Stimulated activated CD4-positive, alpha-beta T cell treated with anti-CD3 and anti-CD28 coated beads, TNF-alpha, amount 100 ng/mL, for 4 hours (primary cell): ENCODE measurements at places on chromosomes 11 and 22.

DNA sequence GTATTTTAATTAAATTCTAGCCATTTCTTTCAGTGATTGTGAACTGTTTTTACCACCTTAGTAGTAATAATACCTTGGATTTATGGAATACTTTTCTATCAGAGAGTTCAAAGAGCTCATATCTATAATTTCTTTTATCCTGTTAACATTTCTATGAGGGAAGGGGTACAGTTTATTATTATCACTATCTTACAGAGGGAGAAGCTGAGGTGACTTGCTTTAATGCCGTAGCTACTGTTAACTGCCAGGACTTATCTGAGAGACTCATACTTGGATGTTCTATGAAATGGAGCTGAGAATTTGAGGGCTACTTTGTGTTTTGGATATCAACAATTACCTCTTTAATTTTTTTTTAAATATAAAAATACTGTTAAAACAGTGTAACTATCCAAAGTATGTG, 3.3 kb downstream of the REXO2 start:
- no peak for DNase-seq

DNA sequence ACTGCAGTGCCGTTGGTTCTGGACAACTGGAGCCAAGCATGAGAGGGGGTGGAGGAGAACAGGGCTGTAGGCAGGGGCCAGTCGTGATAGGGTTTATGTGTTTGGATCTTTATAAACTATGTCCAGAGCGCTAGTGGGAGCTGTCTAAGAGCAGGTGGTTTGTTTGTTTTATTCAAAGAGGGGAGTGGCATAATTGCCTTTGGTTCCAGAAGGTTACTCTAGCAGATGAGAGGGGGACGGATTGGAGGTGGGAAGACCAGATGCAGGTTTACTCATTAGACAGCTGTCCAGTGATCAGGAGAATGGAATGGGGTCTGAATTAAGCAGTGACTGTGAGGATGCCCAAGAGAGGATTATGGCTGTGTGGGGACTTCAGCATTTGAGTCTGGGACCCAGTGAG, 109.3 kb upstream of the TBCEL start:
- DNase-seq = no peak

DNA sequence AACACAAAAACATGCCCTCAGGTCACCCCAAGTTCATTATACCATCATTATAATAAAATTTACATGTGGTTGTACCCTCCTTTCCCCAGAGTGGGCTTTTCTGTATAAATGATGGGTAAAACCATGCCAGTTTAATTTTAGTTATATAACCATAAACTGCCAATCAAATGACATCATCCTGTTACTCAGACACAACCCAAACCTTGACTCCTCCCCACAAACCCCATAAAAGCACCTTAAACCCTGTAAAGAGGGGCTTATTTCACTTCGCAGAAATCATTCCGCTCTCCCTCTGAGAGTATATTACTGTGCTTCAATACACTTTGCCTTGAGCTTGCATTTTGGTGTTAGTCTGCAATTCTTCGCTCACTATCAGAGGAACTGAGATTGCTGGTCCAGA, 5.5 kb upstream of the APOL3 start:
- no peak for DNase-seq

DNA sequence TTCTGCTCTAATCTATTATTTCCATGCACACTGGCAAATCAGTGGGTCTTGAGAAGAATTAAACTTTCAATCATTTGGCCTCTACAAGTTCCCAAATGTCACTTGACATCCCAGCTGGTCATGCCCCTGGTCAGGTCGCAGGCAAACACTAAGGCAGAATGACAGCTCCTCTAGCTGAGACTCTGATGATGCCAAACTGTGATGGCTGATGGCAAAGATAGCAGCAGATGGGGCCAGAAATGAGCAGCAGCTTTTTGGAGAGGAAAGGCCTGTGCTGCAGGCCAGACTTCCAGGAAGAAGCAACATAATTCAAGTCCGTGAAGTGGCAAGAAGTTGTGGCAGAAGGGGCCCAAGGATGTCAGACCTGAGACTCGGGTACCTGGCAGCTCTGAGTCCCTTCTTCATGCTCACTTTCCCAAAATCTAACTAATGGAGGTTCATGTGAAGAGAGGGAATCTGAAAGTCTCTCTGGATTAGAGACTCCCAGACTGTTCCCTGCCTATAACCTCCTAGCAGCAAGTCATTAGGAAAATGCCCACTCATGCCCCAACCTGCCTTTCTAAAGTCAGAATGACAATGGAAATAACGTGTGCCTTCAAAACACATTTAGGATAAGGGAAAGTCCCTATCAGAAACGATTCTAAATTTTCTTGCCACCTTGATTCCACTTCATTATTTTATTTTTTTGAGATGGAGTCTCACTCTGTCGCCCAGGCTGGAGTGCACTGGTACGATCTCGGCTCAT, 9.4 kb upstream of the PMM1 start:
- DNase-seq = no peak

GRCh38 chr11:41031551-41032060, 427.8 kb downstream of the LRRC4C start:
- no peak for DNase-seq

DNA sequence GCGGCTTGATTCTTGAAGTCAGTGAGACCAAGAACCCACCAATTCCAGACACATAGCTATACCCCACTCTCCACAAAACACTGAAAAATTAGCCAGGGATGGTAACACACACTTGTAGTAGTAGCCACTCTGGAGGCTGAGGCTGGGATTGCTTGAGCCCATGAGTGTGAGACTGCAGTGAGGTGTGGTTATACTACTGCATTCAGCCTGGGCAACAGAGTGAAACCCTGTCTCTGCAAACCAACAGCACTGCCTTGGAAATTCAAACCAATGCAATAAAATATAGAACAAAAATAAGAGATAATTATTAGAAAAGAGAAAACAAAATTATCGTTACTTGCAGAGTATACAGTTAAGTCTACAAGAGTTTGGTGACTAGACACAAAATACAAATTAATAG, 20.2 kb upstream of the PRDM10 start:
- no peak for DNase-seq

DNA sequence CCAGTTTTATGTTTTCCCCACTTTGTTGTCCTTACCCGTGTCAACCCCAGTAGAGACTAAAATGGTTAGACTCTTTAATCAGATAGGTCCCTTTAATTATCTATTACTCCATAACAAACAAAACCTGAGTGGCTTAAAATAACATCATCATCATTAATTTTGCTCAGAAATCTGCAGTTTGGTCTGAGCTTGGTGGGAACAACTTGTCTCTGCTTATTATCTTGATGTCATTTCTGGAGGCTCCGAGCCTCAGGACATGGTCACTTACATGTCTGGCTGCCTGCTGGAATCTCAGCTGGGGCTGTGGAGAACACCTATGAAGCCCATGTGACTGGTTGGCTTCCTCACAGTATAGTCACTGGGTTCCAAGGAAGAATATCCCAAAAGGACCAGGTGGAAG, 26.7 kb downstream of the UVRAG start:
- DNase-seq = no peak

DNA sequence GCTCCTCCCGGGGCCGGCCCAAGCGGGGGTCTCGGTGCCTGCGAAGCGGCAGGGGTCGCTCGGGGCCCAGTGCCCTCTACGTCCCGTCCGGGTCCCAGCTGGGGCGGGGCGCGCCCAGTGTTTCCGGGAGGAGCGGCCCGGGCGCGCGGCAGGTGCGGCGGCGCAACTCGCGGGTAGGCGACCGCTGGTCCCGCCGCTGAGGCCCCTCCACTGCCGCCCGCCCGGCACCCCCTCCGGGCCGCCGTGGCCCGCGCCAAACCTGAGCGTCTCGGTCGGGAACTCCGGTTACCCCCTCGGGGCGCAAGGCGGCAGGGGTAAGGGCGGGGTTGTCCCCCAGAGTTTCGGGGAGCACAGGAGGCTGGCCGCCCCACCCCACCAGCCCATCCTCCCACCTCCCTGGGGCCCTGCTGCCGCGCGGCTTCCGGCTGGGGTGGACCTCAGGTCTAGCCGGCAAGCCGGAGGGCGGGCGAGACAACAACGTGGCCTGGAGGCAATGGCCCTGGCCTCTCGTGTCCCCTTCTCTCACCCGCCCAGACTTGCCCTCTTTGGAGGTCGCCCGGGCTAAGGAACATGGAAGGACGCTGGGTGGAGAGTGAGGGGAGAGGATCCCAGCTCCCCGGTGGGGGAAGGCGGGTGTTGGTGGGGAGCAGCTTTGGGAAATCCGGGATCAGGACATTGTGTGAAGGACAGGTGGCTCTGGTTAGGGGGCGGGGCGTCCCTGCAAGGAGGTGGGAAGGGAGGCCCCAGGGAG, 398 bp upstream of the CRACR2B start:
- DNase-seq = no peak

DNA sequence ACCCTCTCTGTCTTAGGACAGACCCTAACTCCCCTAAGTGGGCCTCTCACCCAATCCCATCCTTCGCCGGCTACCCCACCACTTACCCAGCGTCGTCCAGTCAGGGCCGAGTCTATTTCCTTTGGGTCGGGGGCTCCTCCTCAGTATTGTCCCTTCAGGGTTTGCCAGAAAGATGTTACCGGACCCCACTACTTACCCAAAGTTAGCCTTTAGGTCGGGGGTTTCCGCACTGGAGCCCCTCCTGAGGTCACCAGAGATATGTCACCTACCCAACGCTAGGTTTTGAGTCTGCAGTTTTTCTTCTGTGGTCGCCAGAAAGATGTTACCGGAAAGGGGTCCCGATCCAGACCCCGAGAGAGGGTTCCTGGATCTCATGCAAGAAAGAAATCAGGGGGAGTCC, 17.9 kb upstream of the B4GALNT4 start:
- no peak for DNase-seq

DNA sequence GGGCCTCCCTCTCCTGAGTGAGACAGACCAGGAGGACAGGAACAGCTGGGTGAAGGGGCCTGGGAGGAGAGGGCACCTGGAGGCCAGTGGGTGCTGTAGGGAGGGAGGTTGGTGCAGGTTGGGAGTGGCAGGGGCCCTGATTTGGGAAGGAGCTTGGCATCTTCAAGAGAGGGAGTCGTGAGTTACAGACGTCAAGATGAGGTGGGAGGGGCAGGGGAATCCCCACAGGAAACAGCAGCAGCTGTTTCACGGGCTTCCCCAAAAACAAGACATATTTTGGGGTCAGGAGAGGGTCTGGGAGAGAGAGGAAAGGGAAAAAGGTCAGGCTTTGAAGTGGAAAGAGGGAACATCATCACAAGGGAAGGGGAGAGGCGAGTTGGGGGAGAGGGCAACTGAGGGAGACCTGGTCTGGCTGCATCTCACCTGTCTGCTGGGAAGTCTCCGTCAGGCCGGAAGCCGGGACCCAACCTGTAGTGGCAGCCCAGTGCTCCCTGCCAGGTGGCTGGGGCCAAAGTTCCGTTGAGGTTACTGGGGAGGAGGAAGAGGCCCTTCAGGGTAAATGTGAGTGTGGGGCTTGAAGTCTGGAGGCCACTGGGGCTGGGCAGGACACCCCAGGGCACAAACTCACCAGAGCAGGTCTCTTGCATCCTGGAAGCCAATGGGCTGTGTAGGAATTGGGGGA, 4.4 kb downstream of the NAALADL1 start:
- DNase-seq = no peak

DNA sequence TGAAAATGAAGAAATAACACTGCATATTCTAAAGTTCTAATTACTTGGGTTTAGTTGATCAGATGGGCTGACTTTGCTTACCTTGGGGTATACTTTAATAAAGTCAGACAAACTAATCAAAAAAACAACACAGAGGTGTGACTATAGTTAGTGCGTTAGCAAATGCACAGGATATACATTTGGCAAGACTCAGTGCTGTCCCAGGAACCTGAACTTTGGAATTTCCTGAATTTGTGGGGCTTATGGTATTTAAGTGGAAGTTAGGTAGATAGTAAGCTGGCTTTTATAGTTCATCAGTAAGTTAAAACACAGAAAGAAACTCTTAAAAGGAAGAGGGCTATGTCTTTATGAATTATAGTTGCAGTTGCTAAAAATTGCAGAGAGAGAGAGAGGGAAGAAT, 302.6 kb upstream of the DDI1 start:
- no peak for DNase-seq

DNA sequence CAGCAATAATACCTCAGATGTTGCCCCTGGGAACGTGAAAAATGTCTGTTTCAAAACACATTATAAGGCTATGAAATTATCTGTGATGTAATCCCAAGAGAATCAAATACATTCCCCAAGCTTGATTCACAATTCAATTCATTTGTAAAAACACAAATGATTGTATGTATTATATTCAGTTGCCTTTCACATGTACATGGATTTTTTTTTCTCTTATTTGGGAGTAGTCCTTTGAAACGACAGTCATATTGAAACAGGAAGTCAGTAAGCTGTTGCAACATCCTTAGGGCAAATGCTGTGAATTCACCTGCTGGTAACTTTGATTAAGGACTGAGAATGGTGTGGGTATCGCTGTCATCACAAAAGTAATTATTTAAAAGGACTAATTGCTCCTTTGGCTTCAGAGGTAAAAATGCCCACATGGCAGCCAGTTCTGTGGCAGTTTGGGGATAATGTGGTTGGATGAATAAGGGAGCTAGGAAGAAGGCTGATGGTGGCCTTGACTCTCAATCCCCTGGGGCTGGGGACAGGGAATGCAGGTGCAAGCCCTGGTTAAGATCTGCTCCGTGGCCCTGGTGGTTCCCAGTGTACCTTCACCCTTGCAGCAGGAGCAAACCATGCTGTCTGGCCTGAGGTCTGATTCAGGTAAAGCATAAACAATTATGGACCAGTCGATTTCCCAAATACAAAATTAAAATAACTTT, 13.2 kb downstream of the EHF start:
- DNase-seq = no peak

- DNase-seq = no peak
These were observed 20.3 kb downstream of the ARFGAP2 start for GRCh38 chr11:47156333-47156732.

- no peak for DNase-seq
These were observed 31.3 kb upstream of the OPCML start for GRCh38 chr11:133563505-133564025.

GRCh38 chr11:114061048-114061680, 1.7 kb downstream of the ZBTB16 start:
- no peak for DNase-seq

- DNase-seq = no peak
These were observed 852.6 kb upstream of the RAG2 start for GRCh38 chr11:37450613-37451012.

DNA sequence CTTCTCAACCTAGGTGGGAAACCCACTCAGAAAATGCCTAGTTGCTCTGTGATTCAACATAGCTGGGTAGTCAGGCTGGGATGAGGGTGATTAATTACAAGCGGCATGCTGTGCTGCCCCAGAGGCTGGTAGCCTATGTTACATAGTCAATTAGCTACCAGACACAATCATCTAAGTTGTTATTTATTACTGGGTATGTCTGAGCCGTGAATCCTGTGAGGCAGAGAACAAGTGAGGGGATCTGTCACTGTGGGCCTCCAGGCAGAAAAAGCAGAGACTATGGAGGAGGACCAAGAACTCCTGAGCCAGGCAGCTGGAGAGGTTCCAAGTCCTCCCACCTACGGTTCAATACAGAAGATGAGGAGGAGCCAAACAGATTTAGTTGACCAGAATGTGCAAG, 186.6 kb upstream of the BDNF start:
- DNase-seq = no peak
